ENCODE measurements at places on chromosomes 2 and 18. TPM values are rescaled to one million over a fixed set of nuclear protein-coding genes. Genes with fewer than 3 reads are reported as not detected.

Gene CCDC74B
- 60.1 TPM for total RNA-seq

Gene HOXD9
- total RNA-seq = 3.6 TPM

Gene MAPK4
- total RNA-seq = 0.07 TPM

Gene SLC38A11
- not detected for total RNA-seq

Gene KHK
- 8.7 TPM for total RNA-seq

Gene INHA
- 0.86 TPM for total RNA-seq

Gene MATN3
- total RNA-seq = 13.4 TPM

Gene KYNU
- total RNA-seq = 1.4 TPM

Gene CABYR
- 16.3 TPM for total RNA-seq

Gene PSMA8
- not detected for total RNA-seq

Gene SLC9A2
- total RNA-seq = 1.2 TPM

Gene FBXO15
- 0.31 TPM for total RNA-seq

Gene TGFBRAP1
- total RNA-seq = 34.0 TPM

Gene TRIM43
- total RNA-seq = not detected

Gene AGXT
- 0.07 TPM for total RNA-seq

Gene CCL20
- not detected for total RNA-seq

Gene TWSG1
- 92.5 TPM for total RNA-seq

Gene NOSTRIN
- total RNA-seq = 1.6 TPM

Gene NEUROD1
- not detected for total RNA-seq

Gene CAVIN2
- total RNA-seq = 177 TPM

Gene DSC2
- total RNA-seq = not detected

Gene TMEM169
- 0.48 TPM for total RNA-seq

Gene MTCL1
- 39.6 TPM for total RNA-seq

Gene CAPN13
- total RNA-seq = not detected

GRCh38 chr2:236507393-236508085, 62.1 kb upstream of the ACKR3 start:
- DNase-seq = no peak

DNA sequence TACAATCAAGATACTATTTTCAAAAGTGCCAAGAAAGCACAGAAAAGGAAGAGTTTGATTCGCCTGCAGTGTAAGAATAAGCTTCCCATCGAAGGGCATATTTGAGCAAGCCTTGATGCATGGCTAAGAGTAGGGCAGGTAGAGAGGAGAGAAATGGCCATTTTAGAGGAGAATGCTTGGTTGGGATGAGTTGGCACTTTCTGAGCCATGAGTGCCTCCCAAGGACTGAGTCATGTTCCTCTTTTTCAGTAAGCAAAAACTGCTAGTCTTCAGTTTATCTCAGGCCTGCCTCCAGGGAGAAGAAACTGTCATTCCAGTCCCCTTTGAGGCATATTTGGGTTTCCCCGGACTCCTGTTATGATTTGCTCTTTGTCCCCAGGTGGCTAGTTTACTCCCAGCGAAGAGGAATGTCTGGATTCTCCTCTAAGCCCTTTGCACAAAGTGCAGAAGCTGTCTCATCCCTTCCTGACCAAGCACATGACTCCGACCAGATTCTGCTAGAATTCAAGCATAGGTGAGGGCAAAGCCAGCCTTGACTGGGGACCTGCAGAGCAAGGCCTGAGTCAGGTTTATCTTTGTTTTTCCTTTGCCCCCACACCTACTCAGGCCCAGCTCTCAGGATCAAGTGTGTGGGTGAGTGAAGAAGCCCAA, 115.2 kb downstream of the TTC32 start:
- peak; percentile 83 for DNase-seq

DNA sequence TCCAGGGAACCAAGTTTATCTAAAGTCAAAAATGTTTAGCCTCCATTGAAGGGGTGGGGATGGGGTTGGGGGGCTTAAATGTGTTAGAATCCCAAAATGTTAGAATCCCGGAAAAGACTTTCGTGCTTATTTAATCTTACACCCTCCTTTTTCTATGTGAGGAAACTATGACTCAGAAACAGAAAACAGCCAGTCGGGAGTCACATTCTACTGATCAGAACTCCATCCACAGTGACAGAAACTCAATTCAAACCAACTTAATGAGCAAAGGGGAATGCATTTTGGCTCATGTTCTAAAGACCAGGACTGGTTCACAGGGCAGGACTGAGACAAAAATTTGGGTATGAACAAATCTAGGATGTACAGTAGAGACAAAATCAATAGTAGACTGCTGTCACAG, 31.9 kb upstream of the AFTPH start:
- DNase-seq = no peak

- no peak for DNase-seq
Measured at GRCh38 chr2:241947401-241947800, 77.9 kb downstream of the RTP5 start.

- DNase-seq = no peak
Measured at GRCh38 chr2:174630107-174630506, 32.5 kb upstream of the WIPF1 start.

- DNase-seq = no peak
Measured at GRCh38 chr2:190413421-190413820, 5.3 kb downstream of the MFSD6 start.

GRCh38 chr18:54444319-54444914, 86.7 kb downstream of the C18orf54 start:
- peak; percentile 19 for DNase-seq

- no peak for DNase-seq
Measured at GRCh38 chr2:234615643-234616356, 118.9 kb upstream of the ARL4C start.

- peak; percentile 89 for DNase-seq
Measured at GRCh38 chr2:46858702-46859090, 56.9 kb downstream of the MCFD2 start.

GRCh38 chr2:217399291-217399690, 539.4 kb upstream of the TNP1 start:
- peak; percentile 54 for DNase-seq

- DNase-seq = peak; percentile 80
Measured at GRCh38 chr2:30225131-30225762, 6.1 kb upstream of the LBH start.

GRCh38 chr2:62527478-62528210, 21.6 kb upstream of the TMEM17 start:
- DNase-seq = no peak

DNA sequence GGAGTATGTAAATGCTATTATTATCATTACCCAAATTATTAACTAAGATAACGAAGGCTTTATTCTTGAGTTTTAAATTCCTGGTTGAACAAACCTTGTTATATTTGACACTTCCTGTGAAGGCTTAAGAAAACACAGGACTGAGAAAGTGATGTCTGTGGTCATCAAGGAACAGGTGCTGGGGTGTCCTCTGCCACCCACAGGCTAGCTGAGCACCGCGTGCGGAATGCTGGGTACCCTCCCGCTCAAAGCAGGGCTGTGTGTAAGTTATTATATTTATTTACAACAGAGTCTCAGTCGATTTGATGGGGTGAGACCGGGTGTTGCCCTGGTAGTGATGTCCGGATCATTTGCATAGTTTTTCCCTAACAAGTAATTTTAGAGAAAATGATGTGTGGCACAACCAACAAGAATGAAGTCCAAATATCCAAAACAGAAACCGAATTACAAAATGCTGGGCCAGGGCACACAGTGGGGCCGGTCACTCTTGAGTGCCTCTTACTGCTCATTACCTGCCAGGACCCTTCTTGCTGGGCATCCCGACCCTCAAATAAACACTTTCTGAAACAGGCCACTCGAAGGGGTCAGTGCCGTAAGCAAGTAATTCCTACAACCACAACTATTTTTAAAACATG, 49.2 kb downstream of the TMEM18 start:
- no peak for DNase-seq

GRCh38 chr2:26456440-26457250, 21.3 kb downstream of the OTOF start:
- no peak for DNase-seq

DNA sequence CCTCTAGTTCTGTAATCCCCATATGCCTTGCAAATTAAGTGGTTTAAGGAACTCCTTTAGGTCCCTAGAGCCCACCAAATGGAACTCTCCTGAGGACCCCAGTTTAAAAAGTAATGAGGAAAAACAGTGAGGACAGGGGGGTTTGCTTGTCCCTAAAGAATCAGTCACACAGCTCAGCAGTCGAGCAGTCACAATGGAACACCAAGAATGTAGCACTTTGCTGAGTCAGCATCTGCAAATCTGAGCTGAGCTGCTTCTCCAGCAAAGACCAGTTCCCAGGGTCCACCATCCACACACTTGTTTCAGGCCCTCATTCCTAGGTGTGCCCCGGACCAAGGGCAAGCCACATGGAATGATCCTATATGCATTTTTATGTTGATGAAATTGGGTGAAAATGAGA, 46.2 kb upstream of the NEDD4L start:
- DNase-seq = no peak

DNA sequence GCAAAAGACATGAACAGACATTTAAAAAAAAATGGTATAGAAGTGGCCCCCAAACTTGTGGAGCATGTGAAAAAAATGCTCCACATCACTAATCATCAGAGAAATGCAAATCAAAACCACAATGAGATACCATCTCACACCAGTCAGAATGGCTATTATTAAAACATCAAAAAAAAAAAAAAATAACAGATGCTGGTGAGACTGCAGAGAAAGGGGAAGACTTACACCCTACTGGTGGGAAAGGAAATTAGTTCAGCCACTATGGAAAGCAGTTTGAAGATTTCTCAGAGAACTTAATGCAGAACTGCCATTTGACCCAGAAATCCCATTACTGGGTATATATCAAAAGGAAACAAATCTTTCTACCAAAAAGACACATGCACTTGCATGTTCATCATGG, 164.8 kb downstream of the RIT2 start:
- no peak for DNase-seq

GRCh38 chr18:70499218-70499691, 210.4 kb downstream of the SOCS6 start:
- DNase-seq = no peak

GRCh38 chr2:75199428-75200011, at the start of gene TACR1:
Gene TACR1, minus strand, starts transcription at chr2:75199520. Its CDS starts 586 bp downstream, at chr2:75198934.
- DNase-seq = peak; percentile 43

GRCh38 chr2:46367286-46367685, 70.1 kb downstream of the EPAS1 start:
- DNase-seq = no peak

DNA sequence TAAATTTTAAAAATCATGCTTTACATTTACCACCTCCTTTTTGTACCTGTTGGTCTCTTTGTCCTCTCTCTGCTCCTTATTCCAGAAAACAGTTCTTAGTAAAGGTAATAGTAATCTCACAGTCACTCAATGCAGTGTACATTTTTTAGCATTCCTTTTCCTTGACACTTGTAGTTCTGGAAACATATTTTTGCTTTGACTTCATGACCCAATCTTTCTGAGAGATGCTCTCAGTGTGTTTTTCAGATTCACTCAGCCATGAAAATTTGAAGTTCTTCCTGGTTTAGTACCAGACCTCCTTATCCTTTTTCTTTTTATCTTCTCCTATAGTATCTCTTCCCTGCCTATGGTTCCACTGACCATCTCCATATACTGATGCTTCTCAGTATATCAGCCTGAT, 747.5 kb upstream of the ZEB2 start:
- no peak for DNase-seq

DNA sequence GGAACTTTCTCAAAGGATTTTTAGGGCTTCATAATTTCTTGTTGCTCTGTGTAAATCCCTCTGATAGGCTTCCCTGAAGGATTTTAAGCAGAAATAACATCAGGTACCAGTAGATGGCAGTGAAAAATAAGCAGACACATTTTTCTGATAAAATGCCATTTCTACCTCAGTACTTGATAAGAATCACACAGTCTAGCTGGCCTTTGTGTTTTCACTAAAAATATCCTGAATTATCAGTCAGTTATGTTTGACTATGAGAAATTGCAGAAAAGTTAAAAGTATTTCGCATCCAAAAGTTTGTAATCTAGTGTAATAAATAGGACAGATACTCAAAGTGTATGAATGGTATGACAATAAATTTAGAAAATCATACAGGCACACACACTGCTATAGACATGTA, 68.7 kb downstream of the DNAJC10 start:
- peak; percentile 48 for DNase-seq

GRCh38 chr2:48551548-48551947, 21.6 kb downstream of the STON1 start:
- DNase-seq = no peak

- DNase-seq = peak; percentile 82
Measured at GRCh38 chr2:26033270-26033817, 540 bp upstream of the RAB10 start.

- peak; percentile 11 for DNase-seq
Measured at GRCh38 chr2:136997557-136997956, 232.2 kb downstream of the THSD7B start.

DNA sequence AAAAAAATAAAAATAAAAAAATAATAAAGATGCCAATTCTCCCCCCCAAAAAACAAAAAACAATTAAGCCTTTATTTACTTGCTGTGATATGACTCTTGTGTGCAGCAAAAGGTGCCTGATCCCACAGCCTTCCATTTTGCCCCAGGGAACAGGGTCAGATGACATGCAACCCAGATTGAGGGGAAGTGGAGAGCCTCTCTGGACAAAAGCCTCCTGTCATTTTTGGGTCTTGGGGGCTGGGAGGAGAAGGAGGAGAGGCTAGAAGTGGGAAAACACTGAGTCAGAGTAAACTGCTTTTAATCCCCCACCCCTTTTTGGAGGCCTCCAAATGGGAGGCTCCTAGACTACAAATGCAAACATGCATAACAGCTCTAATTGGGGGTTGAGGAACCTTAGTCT, 46.6 kb upstream of the SCG2 start:
- DNase-seq = no peak

GRCh38 chr2:190938771-190939335, 58.2 kb downstream of the GLS start:
- DNase-seq = no peak

- no peak for DNase-seq
Measured at GRCh38 chr2:205858881-205859441, 176.7 kb downstream of the NRP2 start.

DNA sequence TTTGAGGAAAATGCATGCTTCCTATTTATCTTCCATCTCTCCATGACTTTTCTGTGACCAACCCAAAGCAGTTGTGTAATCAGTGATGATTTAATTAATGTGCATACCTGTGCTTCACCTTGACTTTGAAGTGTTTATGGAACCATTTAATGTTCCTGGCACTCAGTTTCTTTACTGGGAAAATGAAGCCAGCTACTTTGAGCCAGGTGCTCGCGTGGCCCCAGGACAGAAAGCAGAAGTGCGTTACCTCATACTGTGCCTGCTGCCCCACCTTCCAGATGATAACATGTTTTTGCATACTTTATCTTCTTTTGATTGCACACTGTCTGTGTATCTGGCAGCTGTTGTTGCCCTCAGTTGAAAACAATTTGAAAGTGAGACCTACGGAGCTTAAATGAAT, 61.3 kb downstream of the PMAIP1 start:
- DNase-seq = no peak

GRCh38 chr2:2536416-2537056, 205.5 kb upstream of the MYT1L start:
- no peak for DNase-seq

DNA sequence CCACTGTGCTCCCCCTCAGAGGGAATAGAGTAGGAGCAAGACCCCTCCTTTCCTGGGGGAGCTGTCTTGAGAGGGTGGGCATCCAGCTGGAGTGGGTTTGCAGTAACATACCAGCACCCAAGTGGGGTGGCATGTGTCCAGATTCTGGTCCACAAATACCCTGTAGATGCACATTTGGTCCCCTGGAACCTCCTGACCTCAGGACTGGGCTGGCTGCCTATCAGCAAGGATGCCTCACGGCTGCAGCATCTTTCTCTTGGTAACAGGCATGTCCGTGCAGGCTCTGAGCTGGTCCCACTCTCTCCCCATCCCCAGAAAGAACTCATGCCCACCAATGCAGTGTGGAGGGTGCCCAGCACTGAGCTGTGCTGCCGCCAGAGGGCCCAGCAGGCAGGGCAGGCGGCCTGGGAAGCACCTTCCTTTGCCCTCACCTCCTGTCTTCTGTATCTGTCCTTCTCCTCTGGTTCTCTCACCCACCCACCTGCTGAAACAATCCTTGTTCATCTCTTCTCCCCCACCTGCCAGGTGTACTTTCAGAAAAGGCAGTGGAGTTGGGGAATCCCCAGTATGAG, 47.4 kb downstream of the ITGB1BP1 start:
- no peak for DNase-seq
